IPS DF 6.9 (cell line): ENCODE measurements at places on chromosomes 3 and 15.
A peak's percentile ranks its signal among the peaks of the same experiment; 100 is the strongest.

DNA sequence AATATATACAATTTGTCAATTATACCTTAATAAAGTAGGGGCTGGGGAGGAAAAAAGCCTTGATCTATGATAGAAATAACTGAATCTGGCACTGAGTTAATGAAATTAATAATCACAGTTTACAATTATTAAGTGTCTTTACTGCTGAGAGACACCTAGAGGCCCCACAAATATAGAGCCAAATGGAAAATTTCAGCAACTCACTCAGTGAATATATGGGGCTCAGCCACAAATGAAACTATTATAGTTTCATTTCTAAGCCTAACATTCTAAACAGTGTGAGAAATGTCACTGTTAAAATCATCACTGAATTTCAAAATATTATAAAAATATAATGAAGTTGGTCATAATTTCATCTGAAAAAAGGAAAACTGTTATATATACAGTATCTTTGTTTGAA, 40.3 kb downstream of the GNB4 start:
- no peak for DNase-seq

- DNase-seq: peak; percentile 20
These were observed 44.5 kb upstream of the BOC start for GRCh38 chr3:113166719-113167492.

GRCh38 chr3:150146991-150147761, 176.5 kb upstream of the PFN2 start:
- DNase-seq: no peak

DNA sequence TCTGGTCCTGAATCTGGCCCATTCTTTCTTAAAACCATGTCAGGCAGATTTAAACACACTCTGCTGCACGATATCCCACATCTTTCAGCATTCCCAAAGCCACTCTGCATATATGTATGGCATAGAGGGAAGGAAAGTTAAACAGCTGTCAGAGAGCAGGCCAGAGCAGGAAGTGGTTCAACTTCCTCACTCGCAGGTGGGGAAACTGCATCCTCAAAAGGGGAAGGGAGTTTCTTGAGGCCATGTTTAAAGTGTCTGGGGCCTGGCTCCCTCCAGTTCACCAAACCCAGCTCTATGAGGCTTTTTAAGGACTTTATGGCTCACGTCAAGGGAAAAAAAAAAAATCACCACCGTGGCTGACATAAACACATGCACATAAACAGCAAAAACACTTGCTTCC, 123.1 kb downstream of the OPA1 start:
- DNase-seq: no peak

DNA sequence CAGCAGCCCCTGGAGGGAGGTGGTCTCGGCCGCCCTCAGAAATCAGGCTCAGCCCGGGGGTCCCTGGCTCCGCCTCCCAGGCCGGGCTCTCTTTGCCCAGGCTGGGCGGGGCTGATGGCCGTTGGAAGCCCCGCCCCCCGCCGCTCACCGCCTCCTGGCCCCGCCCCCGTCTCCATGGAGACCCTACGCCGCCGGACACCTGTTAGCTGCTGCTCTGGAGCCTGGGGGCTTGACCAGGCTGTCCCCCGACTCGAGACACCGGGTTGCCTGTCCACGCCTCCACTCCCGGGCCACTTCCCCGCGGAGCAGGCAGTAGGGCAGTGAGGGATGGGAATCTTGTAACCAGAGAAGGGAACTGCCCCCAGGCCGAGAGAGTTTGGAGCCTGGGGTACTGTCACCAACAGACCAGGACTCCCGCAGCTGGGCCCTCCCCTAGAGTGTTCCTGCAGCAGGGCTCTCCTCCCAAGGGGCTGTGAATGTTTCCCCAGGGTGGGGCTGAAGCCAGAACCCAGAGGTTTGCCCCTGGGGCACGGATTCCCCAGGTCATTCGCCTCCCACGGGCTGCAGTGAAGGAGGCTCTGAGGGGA, 27.8 kb upstream of the RPL32 start:
- DNase-seq: no peak

- no peak for DNase-seq
These were observed 82.9 kb downstream of the ST6GAL1 start for GRCh38 chr3:187013159-187013716.

DNA sequence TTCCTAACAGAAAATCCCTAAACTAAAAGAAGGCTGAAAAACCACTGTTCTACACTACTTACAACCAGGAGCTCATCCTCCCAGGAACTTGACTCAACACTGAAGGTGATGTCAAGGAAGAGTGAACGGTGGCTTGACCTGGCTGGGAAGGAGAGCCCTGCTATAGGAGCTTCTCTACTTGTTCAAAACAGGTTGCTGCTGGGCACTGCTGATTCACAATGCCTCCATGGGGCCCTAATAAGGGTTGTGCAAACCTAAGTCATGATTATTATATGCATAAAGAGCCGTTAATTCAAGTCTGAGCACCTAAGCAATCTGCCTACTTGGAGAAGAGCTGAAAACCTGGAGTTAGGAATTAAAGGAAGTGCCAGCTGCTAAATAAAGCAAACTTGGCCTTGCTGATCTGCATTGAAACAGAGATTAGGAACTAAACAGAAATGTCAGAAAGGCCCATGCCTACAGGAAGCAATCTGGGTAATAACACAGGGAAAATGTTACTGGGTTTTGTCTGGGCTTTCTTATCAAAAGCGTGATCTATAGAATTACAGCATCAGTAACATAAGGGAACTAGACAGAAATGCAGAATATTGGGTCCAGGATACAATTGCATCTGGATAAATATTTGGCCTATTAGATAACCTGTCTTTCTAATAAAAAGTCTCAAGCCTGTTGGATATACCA, 243.2 kb downstream of the NEK10 start:
- no peak for DNase-seq

GRCh38 chr3:74265069-74265468, 349.4 kb downstream of the CNTN3 start:
- no peak for DNase-seq

GRCh38 chr3:114404590-114404989, 110.8 kb downstream of the TIGIT start:
- DNase-seq: no peak

GRCh38 chr3:187122261-187122660, 17.0 kb downstream of the RPL39L start:
- DNase-seq: no peak

GRCh38 chr15:60350108-60350507, 47.7 kb downstream of the ANXA2 start:
- no peak for DNase-seq

DNA sequence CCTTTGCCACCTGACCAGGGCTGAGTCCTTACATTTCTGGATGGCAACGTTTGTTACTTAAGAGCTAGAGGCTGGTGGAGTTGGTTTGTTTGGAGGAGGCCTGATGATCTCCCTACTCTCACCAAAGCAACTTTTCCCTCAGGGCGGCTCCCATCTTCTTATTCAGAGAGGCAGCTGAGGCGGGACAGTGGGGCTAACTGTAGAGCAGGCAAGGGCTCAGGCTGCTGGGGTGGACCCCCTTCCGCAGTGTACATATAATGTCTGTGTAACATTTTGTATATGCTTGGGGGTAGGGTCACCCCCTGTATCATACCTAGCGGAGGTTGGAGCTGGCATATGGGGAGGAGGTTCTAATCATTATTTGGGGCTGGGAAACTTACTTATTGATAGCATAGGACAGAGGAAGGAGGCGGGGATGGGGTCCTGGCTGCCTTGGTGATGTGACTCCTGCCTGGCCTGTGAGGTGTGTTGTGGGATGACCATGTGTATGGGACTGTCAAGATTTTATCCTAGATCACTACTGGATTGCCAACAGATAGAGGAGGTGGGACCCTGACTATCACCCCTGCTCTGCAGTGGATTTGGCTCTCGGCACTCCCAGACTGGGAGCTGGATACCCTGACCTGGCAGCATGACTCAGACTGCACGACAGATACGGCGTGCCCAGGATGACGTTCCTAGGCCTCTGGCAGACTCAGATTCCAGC, 52.5 kb upstream of the UBE2Q2 start:
- DNase-seq: no peak

GRCh38 chr15:52975941-52976449, 185.9 kb upstream of the ONECUT1 start:
- DNase-seq: no peak

GRCh38 chr15:91787198-91787597, 66.3 kb upstream of the SLCO3A1 start:
- no peak for DNase-seq

- DNase-seq: no peak
These were observed 11.3 kb upstream of the P2RY12 start for GRCh38 chr3:151395806-151396205.
